H4 (cell line): ENCODE measurements at places on chromosomes 2 and 18. TPM values are rescaled to one million over a fixed set of nuclear protein-coding genes. Genes with fewer than 3 reads are reported as not detected.
A peak's percentile ranks its signal among the peaks of the same experiment; 100 is the strongest.

DNA sequence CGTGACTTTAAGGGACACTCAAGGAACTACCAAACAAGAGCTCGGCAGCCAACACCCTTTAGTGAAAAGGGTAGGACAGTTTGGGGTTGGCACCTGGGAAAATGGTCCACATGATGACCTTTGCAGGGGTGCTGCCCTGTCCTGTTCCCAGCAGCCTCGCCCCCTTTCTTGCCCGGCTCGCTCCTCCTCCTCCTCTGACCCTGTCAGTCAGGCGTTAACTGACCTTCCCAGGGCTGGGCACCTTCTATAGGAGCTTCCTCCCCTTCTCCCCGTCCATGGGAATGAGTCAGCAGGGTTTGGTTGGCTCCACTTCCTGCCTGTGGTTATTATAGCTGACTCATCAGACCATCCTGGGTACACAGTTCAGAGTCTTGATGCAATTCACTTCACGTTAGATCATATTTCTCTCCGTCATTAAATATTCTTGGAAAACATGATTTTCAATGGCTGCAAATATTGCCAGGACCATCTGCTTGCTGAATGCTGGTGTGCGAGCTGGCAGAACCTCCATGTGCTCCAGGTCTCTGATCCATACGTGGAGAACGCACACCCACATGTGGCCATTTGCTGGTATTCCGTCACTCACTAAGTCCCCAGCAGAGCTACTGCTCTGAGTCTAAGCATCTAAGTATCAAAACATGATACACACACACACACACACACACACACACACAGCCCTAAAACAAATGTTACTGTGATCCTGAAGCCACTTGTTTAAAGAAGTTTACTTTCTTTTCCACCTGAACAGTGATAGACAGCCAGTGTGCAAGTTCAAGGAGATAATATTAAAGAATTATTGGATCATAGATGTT, 185.0 kb downstream of the ANAPC1 start:
- peak; percentile 98 for DNase-seq

DNA sequence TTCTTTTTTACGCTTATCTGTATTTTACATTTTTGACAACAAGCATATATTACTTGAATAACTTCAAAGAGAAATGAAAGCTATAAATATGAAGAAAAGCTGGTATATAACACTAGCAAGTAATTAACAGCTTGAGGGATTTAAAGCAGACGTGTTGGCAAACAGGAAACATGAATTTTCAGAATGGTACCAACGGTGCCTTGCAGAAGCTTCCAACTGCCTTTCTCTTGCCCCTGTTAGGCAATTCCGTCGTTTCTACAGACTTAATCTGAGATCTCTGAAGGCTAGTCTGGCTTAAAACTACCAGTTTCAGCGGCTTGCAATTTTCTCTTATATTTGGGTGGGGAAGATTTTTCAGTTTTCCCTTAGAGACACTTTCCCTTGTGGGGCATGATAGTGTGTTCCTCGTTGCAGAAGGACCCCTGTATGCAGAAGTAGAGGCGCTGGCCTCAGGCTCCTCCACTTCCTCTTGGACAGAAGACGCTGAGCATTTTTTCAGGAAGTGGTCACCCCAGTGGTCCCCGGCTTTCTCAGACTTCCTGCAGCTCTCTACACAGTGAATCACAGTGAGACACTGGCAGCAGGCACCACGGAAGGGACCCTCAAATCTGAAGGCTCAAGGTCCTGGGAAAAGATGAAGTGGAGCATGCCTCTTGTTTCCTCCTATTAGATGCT, 56.2 kb upstream of the SLC16A14 start:
- DNase-seq: no peak

DNA sequence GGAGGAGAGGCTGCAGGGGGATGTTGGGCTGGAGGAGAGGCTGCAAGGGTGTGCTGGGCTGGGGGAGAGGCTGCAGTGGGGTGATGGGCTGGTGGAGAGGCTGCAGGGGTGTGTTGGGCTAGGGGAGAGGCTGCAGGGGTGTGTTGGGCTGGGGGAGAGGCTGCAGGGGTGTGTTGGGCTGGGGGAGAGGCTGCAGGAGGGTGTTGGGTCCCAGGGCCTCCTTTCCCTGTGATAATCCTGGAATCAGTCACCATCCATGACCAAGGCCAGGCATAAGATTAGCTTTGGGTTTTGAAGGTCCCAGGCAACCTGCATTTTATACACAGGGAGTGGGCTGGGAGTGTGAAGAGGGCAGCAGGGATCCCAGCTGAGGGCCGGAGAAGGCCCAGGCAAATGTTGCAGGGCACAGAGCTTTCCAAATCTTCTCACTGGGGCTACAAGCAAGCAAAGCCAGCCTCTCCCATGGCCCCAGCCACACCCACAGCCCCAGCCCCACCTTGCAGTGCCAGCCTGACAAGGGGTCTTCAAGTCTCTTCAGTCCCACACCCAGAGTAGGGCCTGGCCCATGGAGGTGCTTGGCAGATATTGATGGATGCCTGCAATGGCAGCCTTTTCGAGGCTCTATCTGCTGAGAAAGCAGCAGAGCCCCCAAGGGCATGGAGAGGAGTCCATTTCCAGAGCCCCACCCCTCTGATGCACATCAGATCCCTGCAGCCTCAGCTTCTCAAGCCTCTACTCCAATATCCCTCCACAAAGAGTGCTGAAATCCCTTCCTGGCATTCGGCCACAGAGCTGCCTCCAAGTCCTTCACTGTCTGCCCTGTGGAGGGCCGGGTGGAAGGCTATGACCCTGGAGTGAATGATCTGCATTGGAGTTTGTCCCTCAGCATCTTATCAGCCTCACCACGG, 50.3 kb upstream of the GLI2 start:
- no peak for DNase-seq

DNA sequence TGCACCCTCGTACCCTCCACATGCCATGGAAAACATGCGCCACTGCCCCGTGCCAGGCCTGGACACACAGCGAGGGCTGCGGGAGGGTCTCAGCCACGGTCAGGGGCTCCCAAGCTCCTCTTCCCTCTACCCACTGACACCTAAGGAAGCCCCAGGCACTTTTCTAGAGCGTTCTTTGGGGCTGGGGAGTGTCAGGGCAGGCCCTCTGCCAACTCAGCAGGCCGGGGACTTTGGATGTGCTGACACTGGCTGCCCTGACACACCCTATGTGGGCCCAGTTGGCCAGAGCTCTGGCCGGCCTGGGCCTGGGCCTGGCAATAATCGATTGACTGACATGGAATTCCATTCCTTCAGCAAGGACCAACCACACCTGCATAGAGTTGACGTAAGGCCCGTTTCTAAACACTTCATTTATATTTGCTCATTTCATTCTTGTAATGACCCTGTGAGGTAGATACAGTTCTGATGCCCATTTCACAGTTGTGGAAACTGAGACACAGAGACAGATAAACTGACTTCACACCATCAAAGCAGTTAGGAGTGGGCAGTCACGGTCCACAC, 70.5 kb downstream of the ZFP36L2 start:
- DNase-seq: no peak

DNA sequence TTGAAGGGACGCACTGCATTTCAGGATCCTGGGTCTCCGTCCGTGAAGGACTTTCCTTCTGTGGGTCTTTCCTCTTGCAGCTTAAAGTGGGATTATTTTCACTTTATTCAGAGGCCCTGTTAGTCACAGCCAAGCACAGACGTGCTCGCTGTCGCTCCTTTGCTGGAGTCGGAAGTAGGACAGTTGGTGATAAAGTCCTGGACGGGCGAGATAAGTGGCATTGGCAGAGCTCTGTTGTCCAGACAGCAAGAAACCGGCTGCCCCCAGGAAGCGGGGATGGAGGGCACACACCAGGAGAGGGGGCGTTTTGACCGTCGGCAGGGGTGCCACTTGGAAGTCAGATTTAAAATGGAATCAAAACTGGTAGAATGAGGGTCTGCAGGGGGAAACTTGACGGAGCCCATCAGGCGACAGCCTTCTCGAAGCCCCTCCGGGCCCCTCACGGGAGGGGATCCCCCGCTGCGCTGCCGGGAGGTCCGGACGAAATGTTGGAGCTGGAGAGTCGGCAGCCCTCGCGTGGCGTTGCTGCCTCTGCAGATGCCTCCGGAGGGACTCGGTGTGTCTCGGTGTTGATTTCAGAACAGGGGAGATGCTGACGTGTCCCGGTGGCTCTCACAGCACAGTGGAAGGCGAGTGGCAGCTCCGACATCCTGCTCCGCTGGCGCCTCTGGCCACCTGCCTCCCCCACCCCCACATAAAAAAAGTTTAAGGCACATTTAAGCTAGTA, 124.2 kb downstream of the NFATC1 start:
- no peak for DNase-seq

Gene RIT2
- 2.1 and 5.1 TPM in 2 replicates for total RNA-seq

Gene NAT8
- total RNA-seq: not detected in 2 replicates

Gene PTH2R
- not detected in 2 replicates for total RNA-seq
